ENCODE measurements at places on chromosomes 13 and 19.

- DNase-seq = no peak
Measured at GRCh38 chr13:35716729-35717128, 240.2 kb upstream of the MAB21L1 start.

GRCh38 chr19:46620716-46621115 lies 4.2 kb downstream of the PTGIR start:
- DNase-seq = no peak

DNA sequence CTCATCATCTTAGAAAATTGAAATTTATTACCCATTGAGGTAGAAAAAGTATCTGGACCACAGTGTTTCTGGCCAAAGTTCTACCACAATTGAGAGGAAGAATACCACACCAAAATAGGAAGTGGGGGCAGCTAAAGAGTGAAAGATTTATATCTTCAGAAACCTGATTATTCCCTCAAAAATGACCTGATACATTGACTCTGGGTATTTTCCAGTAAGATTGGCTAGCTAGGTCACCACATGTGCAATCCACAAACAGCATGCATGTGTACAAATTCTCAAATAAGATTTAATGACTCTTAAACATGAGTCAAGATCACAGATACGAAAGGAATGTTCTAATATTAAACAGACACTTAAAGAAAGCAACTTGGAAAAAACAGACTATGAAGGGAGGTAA lies 1516.2 kb upstream of the PCDH20 start:
- DNase-seq = no peak

- DNase-seq = no peak
Measured at GRCh38 chr13:32829676-32830335, 186.4 kb upstream of the KL start.

DNA sequence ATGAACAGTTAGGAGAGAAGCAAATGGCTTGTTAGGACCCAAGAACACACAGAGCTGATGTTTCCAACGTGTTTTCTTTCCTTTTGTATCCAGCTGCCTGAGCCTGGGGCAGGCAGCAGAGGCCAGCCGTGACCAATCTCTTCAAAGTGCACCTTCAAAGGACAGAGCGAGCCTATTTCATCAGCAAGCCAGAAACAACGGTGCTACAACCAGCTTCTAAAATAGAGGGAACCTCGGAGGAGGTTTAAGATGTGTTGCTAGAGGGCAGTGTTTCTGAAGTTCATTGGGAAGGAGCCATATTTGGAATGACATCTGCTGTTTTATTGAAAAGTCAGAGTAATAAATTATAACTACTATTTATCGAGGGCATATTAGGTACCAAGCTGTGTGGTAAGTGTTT lies 56.2 kb upstream of the RFC3 start:
- DNase-seq = no peak

DNA sequence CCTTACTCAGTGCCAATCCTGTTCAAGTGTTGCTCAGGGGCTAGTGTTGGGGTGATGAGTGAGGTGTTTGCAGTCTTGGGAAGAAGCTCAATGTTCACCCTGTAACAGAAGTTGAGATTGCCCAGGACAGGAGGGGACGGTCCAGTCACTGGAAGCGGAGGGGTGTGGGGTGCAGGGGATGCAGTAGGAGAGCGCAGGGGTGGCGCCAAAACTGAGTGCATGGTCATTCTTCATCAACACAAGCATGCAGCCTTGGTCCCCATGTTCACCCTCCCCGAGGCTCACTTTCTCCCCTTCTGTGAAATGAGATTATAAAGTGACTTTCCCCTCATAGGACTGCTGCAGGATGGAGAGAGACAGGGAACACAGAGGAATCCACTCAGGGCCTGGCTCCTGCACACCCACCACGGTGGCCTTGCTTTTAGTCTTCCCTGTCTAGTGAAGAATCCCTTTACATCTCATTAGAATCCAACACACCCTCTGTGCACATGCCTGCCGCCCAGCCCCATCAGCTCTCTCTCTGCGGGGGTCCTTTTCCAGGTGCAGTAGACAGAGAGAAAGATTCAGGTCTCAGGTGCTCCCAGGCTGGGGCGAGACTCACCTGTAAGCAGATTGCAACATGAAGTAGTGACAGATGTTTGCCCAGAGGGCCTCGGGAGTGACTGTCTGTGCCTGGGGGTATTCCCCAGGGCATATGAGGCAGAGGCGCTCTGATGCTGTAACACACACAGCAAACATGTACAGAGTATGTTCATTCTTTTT lies 93.2 kb downstream of the TSHZ3 start:
- DNase-seq = no peak

DNA sequence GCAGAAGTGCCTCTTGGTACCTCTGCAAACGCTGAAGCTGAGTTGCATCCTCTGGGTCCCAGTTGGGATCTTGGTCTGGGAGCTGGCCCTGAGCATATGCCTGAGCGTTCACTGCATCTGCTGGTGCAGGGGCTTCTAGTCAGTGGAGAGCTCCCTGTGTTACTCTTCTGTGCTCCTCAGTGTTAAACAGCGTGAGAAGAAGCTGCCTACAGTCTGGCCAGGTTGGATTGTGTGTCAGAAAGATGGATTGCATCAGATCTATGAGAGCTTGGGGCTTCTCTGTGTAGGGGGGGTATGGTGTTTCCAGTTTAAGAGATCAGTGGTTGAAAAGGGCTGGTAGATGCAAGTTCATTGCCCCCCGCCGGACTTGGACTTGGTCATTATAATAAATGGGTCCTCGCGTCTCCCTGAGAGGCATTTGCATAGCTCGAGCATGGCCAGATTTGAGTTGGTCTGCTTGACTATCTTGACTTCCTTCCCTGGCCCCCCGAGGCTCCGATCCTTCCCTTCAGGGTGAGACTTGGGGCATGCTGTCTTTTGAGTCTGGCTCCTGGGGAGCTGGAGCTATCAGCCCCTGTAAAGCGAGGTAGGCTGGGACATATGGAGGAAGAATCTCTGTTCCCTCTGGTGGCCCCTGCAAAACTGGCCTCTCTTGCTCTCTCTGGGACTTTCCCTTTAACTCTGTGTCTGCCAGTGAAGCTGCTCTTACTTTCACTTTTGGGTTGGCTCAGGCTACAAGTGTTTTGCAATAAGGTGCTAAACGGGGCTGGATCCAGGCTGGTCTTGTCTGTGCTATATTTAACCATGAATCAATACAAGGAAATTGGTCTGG lies 52.9 kb downstream of the OR10H4 start:
- no peak for DNase-seq

DNA sequence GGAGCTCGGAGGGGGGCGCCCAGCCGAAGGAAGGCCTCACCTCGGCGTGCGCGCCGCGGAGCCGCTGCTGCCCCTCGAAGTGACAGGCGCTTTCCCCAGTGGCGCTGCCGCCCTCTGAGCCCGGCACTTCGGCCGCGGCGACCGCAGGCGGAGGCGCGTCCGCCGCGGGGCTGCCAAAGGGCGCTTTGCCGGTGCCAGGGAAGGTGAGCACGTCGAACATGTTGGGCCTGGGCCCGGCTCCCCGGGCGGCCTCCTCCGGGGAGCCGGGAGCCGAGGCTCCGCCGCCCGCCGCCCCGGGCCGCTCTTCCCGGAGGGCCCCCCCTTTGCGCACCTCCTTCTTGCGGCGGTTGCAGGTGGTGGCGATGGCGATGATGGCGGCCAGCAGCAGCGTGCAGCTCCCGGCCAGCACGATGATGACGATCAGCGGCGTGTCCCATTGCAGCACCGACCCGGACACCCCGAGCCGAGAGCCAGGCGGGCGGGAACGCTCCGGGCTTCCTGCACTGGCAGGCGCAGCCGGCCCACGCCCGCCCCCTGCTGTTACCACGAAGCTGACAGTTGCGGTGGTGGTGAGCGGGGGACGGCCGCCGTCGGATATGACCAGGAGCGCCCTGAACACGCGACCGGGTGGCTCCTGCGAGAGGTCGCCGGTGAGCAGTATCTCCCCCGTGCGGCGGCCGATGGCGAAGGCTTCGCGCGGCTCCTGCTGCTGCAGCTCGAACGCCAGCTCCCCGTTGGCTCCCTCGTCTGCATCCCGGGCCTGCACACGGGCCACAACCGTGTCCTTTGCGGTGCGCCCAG lies 2.5 kb downstream of the PCDH8 start:
- DNase-seq = no peak

GRCh38 chr19:23913931-23914330 lies 755 bp upstream of the ZNF726 start:
- DNase-seq = no peak

GRCh38 chr19:7982651-7983099 lies 22.8 kb downstream of the ELAVL1 start:
- DNase-seq = no peak

GRCh38 chr13:94205896-94206295 lies 273.6 kb downstream of the DCT start:
- no peak for DNase-seq

DNA sequence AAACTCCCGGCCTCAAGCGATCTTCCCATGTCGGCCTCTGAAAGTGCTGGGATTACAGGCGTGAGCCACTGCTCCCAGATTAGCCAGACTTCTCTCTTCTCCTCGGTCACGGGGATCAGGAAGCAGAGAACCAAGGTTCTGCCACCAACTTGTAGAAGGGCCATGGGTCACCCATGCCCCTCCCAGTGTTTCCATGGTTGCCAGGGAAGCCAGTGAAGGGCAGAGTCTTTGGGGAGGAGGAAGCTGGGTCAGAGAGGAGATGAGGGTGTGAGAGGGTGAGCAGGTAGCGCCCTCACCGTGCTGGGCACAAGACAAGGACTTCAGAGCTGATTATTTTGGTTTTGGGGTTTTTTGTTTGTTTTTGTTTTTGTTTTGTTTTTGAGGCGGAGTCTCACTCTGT lies 77.1 kb downstream of the GNG7 start:
- DNase-seq = no peak

- no peak for DNase-seq
Measured at GRCh38 chr13:33575378-33575777, 242.6 kb upstream of the RFC3 start.

DNA sequence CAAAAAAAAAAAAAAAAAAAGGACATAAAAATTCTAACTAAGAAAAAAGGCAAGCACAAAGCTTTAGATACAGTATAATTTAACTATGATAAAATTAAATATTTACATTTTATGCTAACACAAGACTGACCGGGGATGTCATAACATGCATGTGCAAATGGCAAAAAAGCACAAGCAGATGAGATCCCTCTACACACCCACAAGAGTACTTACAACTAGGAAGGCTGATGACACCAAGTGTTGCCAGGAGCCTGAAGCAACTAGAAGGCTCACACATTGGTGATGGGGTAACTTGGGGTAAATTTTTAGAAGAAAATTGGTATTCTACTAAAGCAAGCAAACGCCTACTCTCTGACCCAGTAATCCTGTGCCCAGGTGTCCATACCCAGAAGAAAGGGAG lies 6.7 kb downstream of the PCID2 start:
- no peak for DNase-seq

- no peak for DNase-seq
Measured at GRCh38 chr13:113653264-113654174, 4.5 kb downstream of the ATP4B start.

DNA sequence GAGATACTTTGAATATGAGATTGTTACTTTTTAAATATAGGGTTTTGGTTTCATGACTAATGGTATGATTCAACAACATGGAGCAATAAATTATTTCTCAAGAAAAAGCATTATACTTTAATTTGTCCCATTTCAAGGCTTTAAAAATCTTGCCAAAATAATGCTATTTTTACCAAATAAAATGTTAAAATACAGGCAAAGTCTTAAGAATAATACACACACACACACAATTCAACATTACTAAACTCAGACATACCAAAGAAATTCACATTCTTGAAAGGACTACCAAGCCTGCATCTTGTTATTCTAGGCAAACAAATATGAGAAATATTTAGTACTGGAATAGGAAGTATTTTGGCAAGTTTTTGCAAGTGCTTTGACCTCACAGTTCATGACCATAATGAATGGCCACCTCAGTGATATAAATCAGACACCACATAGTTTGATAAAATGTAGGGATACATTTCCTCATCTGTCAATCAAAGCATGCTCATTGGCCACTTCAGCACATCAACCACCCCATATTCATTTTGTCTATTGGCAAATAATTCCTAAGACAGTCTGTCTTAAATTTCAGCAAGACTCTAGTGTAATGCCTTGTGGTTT lies 107.2 kb downstream of the NALCN start:
- DNase-seq = no peak

- no peak for DNase-seq
Measured at GRCh38 chr13:99854366-99854765, 117.2 kb downstream of the ZIC5 start.

DNA sequence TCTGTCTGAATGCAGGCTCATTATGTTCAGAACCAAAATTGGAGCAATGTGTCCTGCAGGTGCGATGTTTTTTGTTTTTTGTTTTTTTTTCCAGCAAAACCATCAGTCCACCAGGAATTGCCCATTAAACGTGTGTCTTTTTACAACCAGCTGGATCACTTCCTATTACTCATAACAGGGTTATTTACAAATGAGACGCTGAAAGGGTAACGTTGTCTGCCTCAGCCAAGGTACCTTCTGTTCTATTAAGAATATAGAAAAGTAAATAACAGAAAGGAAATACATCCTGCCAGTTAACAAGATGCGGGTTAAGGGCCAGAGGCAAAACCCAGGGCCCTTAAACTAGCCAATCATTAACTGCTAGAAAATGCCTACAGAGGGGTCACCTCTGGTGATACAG lies 590.4 kb downstream of the TBC1D4 start:
- DNase-seq = no peak

DNA sequence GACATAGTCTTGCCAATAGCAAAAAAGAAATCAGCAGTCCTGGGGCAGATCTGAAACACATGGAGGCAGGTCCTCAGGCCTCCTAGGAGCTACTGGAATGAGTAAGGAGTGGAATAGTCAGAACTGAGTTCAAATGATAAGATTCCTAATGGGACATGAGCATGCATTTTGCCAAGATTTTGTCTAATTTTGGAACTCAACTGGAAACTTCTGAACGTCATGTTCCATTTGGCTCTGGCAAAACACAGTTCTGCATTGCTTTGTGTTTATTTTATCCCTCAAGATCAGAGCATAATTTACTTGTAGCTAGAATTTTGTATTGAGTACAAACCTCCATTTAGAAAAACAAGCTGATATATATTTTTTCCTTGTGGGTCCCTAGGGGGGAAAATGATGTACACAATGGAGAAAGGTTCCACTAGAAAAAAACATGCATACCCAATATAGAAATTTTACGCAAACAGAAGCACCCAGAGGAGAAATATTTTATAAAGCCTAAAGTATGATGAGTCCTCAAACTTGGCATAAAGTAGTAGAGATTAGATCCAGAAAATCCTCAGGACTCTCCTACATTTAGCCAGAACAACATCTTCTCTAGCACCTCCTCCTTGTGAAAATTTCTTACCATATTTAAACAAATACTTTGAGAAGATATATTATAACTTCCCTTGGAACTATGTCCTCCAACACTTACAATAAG lies 149.0 kb upstream of the SERP2 start:
- no peak for DNase-seq

- no peak for DNase-seq
Measured at GRCh38 chr13:102548811-102549210, 48.0 kb upstream of the TPP2 start.

All from glomerular endothelial cell (primary cell).